ENCODE measurements at places on chromosomes 3 and 15.

- DNase-seq = no peak
These were observed 23.6 kb downstream of the UBE2E1 start for GRCh38 chr3:23829242-23829934.

DNA sequence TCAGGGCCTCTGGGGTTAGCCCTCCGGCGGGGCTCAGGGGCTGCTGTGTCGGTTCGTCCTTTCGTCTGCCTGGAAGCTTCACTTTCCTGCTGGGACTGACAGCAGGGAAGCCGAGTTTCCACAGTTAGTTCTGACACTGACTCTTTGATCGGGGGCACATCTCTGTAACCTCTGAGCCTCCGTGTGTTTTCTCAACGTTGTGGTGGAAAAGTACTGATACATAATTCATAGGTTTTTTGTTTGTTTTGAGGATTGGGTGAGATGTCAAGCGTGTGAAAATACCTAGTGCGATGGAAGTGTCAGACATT lies 481 bp downstream of the AP4E1 start:
- DNase-seq = no peak

GRCh38 chr3:110542552-110543150 lies 529.0 kb upstream of the NECTIN3 start:
- DNase-seq = peak; percentile 41

- DNase-seq = no peak
These were observed 63.1 kb downstream of the GPR160 start for GRCh38 chr3:170100944-170101343.

DNA sequence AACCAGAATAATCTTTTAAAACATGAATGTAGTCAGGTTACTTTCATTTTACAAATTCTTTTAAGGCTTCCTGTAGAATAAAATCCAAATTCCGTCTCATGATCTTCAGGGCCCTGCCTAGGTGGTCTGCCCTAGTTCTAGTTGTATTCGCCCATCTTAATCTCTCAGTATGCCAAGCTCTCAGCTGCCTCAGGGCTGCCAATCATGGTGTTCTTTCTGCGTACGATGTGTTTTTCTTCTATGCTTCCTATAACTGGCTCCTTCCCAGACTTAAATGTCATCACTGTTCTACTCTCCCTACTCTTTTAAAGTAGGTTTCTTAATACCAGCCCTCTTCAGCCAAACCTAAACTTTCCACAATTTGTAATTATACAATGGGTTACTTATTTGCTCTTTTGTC lies 107.4 kb downstream of the GREM1 start:
- no peak for DNase-seq

DNA sequence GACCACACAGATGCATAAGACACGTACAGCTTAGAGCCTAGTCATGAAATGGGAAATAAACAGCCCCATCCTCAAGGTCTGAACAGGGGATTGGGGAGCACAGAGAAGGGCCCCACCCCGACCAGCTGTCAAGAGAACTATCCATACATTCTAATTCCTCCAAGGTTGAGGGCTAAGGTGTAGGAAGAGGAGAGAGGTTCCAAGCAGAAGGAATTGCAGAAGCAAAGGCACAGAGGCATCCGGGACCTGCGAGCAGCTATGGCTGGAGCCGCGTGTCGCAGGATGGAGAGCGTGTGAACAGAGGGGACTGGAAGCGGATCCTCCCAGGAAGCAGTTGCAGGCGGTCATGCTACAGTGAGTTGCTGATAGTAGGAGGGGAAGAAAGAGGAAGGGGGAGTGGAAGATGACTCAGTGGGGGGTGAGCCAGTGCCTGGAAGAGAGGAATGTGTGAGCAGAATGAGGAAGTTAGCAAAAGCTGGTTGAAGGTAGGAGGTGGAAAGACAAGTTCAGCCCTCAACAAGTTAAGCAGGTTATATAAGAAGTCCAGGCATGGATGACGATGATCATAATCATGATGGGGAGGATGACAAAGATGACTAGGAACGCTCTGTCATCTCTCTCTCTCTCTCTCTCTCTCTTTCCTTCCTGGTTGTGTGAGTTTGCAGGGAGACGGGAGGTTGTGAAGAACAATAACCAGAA lies 89.7 kb downstream of the LIPC start:
- peak; percentile 94 for DNase-seq

DNA sequence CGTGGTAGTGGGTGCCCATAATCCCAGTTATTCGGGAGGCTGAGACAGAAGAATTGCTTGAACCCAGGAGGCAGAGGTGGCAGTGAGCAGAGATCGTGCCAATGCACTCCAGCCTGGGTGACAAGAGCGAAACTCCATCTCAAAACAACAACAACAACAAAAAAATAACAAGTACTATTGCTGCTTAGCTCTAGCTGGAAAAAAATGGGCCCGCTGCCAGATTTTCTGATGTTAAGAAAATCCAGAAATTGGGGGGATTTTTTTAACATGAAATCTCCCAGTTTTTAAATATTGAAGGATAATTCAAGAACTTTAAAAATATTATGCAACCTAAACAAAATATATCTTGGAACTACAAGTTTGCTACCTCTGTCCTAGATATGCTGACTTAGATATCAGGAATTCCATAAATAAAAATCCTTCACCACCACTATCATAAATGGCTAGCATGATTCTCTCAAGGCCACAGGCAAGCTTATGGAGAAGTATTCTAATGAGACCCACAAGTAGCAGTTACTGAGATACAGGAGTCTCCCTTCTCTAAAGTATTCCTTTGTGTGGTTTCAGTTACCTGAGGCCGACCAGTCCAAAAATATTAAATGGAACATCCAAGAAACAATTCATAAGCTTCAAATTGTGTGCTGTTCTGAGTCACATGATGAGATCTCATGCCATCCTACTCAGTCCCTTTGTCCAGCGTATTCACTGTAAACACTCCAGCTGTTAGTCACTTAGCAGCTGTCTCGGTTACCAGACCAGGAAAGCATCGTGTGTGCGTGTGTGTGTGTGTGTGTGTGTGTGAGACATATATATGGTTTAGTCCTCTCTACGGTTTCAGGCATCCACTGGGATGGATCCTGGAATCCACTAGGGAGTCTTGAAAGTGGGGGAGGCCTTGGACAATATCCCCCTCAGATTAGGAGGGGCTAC lies 277.2 kb downstream of the TBL1XR1 start:
- DNase-seq = peak; percentile 59

GRCh38 chr15:92930054-92930621 lies 30.0 kb downstream of the CHD2 start:
- DNase-seq = peak; percentile 33

- DNase-seq = no peak
These were observed 289.1 kb downstream of the TIGIT start for GRCh38 chr3:114582929-114583328.

DNA sequence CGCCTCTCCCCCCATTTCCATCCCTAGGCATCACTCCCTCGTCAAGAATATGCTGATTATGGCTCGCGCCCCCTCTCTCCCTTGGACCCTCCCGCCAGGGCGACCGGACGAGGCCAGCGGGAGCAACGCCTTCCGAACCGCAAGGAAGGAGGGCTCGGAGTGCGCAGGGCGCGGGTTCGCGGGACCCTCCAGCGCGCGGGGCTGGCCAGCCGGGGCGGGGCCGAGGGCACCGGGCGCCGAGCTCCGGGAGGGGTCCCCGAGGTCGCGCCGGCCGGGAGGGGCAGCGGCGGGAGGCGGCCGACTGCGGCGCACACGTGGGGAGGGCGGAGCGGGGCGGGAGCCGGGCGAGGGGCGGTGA lies 483 bp downstream of the EHD4 start:
- no peak for DNase-seq

- no peak for DNase-seq
These were observed 15.4 kb upstream of the ISLR start for GRCh38 chr15:74157868-74158827.

DNA sequence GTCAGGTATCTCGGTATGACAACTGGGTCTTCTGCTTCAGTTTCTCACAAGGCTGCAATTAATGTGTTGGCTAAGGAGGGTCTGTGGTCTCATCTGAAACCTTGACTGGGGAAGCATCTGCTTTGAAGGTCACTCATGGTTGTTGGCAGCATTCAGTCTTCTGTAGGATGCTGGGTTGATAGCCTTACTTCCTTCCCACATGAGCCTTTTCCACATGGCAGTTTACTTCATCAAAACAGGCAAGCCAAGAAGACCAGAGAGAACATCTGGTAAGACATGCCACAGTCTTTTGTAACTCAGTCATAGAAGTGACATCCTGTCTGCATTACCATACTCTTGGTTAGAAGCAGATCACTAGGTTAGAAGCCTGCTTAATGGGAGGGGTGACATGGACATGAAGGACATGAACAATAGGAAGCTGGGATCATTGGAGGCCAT lies 49.5 kb downstream of the CMC1 start:
- DNase-seq = no peak

- no peak for DNase-seq
These were observed 573.0 kb downstream of the RBMS3 start for GRCh38 chr3:29853841-29854397.

DNA sequence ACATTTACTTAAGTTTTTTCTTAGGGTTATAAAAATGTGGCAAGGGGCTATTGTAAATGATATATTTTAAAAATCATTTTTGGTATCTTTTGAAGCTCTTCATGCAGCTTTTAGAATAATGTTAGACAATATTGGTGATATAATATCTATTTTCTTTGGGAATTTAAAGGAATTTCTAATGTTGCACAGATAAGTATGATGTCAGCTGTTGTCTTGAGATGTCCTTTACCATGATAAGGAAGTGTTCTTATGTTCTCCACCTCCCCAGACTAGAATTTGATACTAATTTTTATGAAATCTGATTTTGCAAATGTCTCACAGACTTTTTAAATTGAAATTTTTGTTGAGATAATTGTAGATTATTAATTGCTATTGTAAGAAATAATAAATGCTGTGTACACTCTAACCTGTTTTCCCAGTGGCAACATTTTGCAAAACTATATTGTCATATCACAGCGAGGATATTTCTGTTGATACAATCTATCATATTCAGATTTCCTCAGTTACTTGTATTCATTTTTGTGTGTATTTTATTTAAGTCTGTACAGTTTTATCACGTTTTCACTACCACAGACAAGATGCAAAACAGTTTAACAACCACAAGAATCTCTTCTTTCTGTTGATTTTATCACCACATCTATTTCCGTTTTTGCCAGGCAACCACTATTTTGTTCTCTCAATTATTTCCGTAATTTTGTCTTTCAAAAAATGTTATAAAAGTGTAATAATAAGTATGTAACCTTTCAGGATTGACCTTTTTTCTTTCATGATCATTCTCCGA lies 55.4 kb downstream of the SPRED1 start:
- DNase-seq = no peak

DNA sequence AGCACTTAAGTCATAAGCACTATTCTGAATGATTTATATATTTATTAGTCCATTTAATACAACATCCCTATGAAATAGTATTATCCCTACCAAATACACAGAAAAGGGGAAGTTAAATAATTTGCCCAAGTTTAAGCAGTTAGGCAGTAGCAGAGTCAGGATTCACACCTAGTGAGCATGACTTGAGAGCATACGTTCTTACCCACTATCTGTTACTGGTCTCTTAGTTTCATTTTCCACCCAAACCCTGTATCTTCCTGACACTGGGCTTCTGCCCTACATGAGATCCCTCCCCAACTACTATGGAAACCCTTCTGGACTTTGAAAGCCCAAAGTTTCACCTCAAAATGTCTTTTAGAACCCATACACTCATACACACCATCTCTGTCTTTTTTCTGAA lies 4.4 kb upstream of the ATOSA start:
- DNase-seq = no peak

DNA sequence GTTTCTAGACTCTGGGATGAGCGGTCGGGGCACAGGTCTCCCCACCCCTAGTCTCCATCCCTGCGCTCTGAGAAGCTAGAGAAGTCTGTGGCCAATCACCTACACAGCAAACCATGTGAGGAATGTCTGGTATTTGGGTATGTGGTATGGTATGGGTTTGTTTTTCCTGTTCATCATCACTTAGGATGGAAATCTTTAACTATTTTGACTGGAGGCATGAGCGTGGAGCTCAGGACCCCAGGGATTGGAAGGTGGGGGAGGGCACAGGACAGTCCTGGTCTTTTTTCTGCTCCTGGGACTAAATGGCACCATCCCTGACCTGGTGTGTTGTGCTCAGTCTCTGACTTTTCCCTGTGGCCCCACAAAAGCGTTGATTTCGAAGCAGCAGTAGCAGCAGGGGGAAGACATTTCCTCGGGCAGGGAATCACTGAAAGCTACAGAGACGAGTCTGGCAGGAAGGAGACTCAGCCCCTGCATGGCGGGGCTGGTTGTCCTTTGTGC lies 191.7 kb upstream of the TPM1 start:
- peak; percentile 98 for DNase-seq

- DNase-seq = peak; percentile 67
These were observed 32.3 kb downstream of the XXYLT1 start for GRCh38 chr3:195238586-195239118.

- no peak for DNase-seq
These were observed 118.4 kb upstream of the GPR149 start for GRCh38 chr3:154548341-154548740.

DNA sequence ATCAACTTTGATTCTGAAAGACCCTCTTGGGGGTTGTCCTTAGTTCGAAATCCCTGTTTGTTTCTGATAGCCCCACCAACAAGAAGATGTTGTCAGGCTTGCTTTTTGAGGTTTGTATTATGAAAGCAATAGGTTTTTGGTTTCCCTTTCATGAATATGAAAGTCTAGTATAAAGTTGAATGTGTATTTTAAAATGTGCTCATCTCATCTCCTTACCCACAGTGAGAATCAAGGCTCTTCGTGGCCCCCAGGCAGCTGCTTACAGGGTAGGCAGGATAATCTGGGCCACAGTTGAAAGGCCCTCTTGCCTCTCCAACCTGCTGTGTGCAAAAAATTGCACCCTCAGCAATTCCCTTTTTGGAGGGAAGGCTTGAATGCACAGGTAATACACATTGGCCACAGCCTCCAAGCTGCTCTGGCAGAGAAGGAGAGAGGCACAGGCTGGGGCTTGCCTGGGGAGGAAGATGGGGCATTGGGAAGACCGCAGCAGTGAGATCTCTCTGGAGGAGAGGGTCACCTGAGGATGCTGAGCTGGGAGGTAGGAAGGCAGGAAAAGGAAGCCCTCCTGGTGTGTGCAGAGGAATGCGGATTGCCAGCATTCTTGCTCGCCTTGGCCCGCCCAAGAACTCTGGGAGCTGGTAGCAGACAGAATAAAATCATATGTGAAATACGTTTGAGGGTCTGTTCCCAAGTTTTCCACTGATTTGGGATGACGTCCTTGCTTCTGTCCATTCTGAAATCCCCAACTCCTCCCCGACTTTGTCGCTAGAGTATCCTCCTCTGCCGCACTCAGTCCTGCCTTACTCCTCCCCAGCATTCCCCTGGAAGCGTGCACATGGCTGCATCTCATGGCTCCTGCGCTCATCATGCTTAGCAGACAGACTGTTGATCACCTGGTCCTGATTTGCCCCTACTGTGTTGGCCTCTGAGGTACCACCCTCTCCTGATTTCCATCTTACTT lies 196.4 kb downstream of the RPLP1 start:
- no peak for DNase-seq

Measured in fibroblast of skin of right biceps (primary cell).